ENCODE measurements at places on chromosomes 7 and 10.

GRCh38 chr7:41445946-41446345 lies 256.9 kb downstream of the INHBA start:
- DNase-seq: no peak

GRCh38 chr10:97689559-97690020 lies 2.5 kb upstream of the AVPI1 start:
- DNase-seq: no peak

GRCh38 chr10:111479966-111480365 lies 403.1 kb downstream of the ADRA2A start:
- no peak for DNase-seq

- DNase-seq: no peak
Measured at GRCh38 chr7:152341039-152341913, 94.5 kb downstream of the KMT2C start.

DNA sequence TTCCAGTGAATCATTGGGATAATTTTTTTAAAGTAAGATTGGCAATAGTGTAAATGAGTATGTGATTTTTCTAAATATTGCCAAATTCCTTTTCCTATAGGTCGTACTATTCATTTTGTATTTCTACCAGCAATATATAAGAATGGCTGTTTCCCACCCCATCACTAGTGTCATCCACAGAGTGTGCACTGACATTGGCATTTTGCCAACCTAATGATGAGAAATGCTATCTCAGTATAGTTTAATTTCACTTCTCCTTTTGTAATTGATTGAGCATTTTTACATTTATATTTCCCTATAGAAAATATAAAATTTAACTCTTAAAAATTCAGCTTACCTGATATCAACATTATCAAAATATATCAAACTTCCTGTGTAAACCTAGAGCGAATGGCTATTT lies 17.6 kb upstream of the TMEM26 start:
- DNase-seq: no peak

DNA sequence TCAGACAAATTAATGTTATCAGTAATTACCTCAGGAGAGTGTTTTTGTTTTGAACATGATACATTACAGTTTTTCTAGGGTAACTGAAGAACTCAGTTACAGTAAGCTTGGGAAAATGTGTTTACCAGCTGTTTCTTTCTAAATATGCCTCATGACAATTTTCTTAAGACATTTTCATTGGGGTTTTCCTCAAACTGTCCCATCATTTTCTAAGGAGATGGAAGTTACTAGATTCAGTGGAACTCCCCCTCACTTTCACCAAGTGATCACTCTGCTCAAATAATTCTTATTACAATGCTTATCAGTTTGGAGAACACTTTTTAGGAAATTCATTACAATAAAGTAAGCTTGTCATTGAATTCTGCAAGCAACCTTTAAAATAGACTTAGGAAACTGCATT lies 6.4 kb upstream of the SPAG6 start:
- no peak for DNase-seq

- DNase-seq: no peak
Measured at GRCh38 chr7:21507627-21508343, 35.1 kb upstream of the DNAH11 start.

DNA sequence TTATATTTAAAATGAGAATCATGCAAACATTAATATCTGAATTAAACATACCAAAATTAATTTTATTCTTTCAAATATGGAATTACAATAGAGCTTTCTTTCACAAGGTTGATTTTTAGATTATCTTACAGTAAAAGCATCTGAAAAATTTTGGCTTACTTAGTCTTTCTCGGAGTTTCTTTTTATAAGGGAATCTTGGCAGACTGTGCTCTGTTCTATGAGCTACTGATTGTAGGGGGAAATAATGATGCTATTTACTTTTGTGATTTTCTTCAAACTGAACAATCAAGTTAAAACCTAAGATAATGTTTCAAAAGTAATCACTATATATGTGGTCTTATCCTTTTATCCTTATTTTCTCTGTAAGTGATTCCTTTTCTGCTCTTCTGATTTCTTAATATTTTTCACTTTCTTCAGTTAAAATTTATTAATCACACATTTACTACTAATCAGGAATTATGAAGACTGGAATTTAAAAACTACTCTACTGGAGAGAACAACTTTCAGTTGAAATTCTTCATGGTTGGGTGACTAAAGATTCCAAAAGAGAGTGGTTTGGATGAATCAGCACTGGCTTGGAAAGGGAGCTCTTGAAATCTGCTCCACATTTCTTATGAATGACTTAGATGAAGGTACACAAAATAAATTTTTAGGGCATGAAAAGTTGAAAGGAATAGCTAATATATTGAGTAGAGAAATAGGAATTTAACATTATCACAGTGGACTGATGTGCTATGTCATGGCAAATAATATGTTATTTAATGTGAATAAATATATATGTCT lies 103.9 kb downstream of the PPP1R9A start:
- DNase-seq: no peak

DNA sequence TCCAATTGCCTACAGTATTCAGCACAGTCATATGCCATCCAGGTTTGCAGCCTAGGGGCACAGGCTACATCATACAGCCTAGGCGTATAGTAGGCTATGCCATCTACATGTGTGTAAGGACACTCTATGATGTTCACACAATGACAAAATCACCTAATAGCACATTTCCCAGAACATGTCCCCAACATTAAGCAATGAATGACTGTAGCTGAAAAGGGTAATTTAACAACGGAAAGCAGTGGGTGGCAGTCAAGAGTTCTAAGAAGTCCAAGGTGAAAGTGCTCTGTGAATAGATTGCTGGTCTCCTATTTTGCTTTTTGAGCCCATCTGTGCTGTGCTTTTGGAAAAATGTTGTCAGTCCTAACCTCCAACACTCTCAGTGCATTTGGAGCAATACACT lies 162.6 kb downstream of the KLF6 start:
- DNase-seq: no peak

GRCh38 chr10:18334116-18334867 lies 194.1 kb downstream of the CACNB2 start:
- no peak for DNase-seq

DNA sequence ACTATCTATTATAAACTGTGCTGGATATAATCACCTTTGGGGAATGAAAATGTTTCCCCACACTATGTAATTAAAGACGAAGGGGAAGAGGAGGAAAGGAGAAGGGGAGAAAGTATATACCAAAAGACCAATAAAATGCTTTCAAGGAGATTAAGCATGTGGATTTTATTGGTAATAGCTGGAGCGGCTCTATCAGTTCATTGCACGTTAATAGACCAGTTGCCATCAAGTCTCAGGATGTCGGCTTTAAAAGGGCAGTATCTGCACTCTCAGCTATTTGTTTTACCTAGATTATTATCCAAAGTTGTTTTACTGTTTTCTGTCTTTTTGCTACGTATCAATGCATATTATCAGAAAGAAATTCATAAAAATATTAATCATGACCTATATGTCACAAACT lies 9.0 kb downstream of the ETV1 start:
- DNase-seq: no peak

DNA sequence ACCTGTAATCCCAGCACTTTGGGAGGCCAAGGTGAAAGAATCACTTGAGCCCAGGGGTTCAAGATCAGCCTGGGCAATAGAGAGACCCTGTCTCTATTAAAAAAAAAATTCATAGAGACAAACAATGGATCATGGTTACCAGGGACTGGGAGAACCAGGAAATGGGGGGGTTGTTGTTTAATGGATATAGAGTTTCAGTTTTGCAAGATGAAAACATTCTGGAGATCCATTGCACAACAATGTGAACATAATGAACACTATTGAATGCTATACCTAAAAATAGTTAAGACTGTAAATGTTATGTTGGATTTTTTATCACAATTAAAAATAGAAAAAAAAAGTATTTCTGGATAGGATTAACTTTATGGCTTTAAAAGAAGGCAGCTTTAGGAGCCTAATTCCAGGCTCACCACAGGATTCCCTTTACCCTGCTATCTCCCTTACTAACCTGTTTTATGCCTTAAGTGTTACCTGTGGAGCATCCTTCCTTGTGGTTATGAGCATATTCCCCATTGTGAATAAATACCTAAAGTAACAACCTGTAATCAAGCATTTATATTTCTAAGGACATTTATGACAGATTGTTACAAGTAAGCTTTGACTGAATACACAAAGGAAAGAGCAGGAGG lies 45.1 kb upstream of the SGCE start:
- DNase-seq: no peak

GRCh38 chr10:58568428-58568935 lies 55.8 kb downstream of the BICC1 start:
- DNase-seq: no peak

- DNase-seq: no peak
Measured at GRCh38 chr7:75937958-75938786, 23.2 kb downstream of the POR start.

DNA sequence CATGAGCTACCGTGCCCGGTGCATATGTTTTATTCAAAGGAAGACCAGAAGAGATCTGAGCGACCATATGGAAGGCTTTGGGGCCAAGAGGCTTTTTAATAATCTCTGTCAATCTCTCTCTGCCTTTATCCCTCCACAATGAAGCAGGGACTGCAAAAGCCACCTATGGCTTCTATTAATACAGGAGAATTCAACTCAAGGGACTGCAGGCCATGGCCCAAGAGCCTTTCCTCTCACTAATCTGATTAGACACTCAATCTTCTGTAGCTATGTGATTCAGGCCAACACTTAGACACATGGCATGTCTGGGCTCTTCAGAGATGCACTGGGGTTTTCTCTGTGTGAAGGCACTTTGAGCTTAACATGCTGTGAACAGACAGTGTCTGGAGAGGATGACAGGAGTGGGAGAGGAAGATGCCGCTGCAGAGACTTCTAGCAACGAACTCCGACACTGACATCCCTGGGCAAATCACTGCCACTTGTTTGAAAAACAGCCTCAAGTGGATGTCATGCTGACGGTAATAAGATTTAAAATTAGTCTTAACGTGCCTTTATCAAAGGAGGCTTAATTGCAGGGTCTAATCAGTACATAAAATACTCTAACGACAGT lies 114.4 kb upstream of the AOAH start:
- no peak for DNase-seq

DNA sequence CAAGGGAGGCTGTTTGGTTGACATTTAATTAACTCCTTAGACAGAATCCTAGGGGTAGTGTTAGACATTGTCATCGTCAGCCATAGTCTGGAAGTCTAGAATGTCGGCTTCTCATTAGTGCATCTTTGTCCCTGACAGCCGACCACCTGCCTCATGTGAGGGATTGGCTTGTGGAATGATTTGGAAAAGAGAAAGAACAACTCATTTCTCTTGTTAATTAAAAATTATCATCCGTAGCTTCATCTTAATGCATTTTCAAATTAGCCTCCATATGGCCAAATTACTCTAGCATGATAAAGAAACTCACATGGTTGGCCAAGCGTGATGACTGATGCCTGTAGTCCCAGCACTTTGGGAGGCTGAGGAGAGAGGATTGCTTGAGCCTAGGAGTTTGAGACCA lies 97.7 kb upstream of the PARD3 start:
- DNase-seq: no peak

- no peak for DNase-seq
Measured at GRCh38 chr10:42753507-42754154, 29.0 kb upstream of the BMS1 start.

DNA sequence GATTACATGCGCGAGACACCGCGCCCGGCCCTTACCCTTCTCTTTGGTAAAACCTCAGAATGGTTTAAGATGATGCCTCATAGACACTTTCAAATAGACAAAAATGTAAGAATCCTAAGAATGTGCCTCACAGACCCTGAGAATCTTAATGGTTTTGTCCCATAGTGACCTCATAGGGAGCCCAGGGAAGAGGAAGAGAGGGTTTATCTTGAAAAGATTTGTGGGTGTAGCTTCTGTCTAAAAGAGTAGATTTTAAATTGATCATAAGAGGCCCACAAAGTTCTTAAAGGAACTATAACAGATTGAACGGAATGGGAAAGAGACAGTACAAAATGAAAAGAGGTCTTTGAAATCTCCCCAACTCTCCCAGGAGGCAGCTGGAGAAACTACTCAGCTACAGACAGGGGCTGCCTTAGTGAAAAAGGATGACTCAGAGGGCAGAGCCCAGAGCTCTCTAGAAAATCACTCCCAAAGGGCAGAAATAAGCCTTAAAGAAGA lies 220.6 kb downstream of the ADRA2A start:
- no peak for DNase-seq

DNA sequence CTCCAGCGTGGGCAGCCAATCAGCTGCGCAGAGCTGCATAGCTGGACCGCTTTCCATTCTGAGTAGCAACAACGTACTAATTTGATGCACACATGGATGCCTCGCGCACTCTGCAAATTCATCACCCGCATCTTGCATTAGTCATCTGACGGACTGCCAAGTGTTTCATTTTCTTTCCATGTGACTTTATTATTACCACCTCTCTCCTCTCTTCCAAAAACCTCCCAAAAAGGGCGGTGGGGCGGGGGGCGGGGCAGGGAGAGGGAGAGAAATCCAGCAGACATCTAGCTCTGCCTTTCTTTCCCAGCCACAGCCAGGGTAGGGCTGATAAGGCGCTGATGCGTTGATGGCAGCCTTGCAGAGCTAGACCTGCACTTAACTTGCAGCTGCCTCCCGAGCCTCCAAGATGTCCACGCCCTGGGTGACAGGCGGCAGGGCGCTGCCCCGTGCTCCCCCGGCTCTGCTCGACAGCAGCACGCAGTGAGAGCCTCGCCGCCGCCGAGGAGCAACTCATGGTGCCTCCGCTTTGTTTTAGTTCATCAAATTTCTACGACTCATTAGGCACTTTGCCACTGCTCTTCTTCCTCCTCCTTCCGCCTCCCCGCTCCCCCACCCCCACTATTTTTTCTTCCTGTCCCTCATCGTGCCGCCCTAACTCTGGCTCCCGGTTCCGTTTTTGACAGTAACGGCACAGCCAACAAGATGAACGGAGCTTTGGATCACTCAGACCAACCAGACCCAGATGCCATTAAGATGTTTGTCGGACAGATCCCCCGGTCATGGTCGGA lies 147.3 kb downstream of the CELF2 start:
- peak; percentile 81 for DNase-seq

GRCh38 chr7:101869901-101870290 lies 52.5 kb downstream of the CUX1 start:
- no peak for DNase-seq

- DNase-seq: no peak
Measured at GRCh38 chr7:100515072-100515532, 23.9 kb upstream of the AGFG2 start.

DNA sequence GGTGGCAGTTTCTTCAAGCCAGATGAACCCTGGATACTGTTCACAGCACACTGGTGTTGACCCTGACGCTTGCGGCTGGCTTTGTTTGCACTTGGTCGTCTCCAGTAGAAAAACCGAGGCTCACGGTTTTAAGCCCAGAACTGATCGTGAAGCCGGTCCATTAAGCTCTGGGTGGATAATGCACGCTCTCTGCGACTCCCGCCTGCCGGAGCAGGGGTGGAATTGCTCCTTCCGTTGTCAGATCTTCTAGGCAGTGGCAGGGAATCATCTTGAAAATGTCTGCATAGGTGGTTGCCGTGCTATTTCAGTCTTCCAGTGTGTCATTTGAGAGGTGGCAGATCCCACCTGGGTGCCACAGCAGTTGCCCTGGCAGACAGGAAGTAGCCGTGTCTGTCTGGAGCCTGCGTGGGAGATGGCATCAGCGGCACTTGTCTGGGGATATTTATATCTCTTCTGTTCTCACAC lies 35.9 kb upstream of the AP5Z1 start:
- DNase-seq: peak; percentile 38

Measured in CD4-positive, CD25-positive, alpha-beta regulatory T cell (primary cell).